ENCODE measurements at places on chromosomes 5 and 9.

DNA sequence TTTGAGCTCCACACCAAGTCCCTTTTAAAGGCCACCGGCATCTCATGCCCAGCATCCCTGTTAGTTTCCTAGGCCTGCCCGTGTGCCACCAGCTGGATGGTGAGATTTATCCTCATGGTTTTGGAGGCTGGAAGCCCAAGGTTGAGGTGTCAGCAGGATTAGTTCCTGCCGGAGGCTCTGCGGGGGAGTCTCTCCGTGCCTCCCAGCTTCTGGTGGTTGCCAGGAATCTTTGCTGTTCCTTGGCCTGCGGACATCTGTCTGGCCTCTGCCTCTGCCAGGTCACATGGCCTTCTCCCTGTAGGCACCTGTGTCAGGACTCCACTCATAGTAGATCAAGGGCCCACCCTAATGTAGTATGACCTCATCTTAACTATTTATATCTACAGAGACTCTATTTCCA, 45.4 kb downstream of the JADE2 start:
- no peak for DNase-seq

DNA sequence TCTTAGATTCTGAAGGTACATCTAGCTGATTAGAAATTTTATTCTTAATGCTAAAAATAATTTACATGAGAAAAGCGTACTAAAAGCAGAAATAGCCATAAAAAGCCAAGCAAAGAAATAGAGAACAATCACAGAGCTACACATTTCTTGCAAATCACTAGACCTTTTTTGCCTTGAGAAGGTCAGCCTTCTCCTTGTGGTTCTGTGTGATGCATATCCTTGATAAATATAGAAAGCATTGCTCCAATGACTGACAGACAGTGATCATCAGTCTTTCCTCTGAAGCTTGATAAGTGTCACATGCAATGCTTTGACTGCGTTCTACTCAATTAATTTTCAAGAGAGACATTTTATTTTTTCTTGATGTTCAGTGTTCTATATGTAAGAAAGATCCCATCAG, 226.9 kb downstream of the CEMIP2 start:
- DNase-seq, result no peak

- DNase-seq, result no peak
Observed at GRCh38 chr5:172954751-172955159, 4.5 kb upstream of the RPL26L1 start.

DNA sequence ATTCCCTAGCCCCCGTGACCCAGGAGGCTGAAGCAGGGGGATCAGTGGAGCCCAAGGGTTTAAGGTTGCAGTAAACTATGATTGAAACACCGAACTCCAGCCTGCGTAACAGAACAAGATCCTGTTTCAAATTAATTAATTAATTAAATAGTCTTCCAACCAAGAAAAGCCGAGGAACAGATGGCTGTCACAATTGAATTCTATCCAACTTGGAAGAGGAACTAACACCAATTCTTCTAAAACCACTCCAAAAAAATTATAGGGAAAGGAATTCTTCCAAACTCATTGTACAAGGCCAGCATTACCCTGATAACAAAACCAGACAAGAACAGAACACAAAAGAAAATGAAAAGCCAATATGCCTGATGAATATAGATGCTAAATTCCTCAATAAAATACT, 43.4 kb upstream of the RGS7BP start:
- DNase-seq, result no peak

GRCh38 chr5:56375011-56375410, 141.9 kb upstream of the ANKRD55 start:
- DNase-seq, result no peak

DNA sequence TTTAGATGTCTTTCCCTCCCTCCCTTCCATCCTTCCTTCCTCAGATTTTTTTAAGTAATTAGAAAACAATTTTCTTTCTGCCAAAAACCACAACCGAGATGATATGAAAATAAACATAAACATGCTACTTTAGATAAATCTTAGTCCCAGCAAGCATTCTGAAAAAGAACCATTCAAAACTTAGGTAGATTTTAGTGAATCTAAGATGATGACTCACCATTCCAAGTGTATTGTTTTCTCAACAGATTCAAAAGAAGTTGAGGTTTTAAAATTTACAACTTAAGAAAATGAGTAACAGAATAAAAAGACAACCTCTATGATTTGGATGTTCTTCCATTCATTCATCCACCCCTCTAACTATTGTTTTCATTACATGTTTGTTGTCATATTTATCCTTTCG, 465.1 kb downstream of the PDE4D start:
- DNase-seq, result no peak

DNA sequence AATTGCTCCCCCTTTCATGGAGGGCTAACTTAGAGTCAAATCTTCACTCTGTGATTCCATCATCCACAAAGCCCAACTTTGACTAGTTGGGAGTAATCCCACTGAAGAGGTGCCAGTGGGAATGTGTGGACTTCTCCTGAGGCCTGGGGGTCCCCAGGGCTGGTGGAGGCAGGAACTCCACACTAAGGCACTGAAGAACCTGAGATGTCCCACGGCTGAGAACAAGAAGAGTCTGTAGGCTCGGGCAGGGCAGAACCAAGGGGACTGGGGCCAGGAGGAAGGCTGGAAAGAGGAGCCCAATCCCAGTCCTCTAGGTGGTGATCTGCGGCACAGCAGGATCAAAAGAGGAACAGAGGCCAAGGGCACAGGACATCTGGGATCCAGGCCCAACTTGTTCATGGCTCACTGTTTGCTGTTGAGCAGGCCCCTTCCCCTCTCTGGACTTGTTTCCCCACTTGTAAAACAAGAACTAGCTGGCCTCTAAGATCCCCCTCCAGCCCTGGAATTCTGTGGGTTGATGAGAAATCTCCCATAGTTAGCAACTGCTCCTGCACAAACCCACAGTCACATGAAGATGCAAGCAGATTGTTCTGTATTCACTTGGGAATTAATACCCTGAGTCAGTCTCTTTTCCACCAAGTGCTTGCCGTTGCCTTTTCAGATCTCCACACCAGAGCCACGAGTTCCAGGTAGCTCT, 32.7 kb upstream of the ALDH1B1 start:
- DNase-seq, result no peak

- no peak for DNase-seq
Observed at GRCh38 chr5:115810761-115811160, 5.7 kb downstream of the CDO1 start.

DNA sequence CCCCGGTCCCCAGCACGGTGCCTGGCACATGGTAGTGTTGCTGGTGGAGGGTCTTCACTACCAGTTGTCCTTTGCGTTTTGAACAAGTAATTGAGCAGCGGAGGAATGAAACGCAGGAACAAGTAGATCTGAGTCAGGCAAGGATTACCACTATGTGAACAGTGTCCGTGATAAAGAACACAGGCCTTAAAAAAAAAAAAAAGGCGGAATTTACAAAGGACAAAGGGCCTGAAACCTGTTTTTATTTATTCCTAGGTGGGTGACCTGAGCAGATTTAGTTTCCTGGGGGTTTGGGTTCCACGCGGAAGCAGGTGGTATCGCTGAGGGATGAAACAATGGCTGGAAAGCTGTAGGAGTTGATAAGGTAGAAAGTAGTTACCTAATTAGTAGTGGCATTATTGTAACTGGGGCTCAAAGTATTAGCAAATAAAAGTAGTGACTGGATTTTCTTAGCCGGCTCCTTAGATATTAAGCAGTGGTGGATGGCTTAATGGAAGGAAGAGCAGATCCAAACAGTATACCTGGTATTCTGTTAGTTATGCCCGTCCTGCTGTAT, 1.1 kb downstream of the RUSC2 start:
- DNase-seq, result no peak

- no peak for DNase-seq
Observed at GRCh38 chr5:149205625-149206523, 64.6 kb downstream of the ABLIM3 start.

GRCh38 chr5:115321309-115321708, 24.9 kb upstream of the CCDC112 start:
- no peak for DNase-seq

All from left renal pelvis (tissue), 4 donors.